ENCODE measurements at places on chromosomes 7 and 10.

GRCh38 chr10:59177031-59177797 lies 771 bp downstream of the PHYHIPL start:
- DNase-seq: no peak

GRCh38 chr7:143327903-143328302 lies 12.0 kb downstream of the CLCN1 start:
- no peak for DNase-seq

- DNase-seq: no peak
These were observed 469 bp upstream of the NOC3L start for GRCh38 chr10:94363251-94363565.

DNA sequence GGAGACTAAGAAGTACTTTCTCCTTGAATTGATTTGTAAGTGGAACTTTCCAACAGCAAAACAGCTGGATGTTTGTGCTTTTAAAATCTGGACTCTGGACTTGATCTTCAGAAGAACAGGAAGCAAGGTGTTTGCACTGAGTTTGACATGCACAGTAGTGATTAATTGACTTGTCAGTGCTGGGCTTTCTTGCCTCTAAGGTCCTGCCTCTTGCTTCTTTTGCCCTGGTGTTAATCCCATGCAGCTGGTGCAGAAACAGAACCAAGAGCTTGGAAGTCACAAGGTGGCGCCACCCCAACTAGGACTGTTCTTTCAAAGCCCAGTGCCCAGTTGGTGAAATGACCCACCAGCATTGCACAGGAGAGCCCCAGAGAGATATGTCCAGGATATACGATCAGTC lies 66.8 kb upstream of the SEPHS1 start:
- no peak for DNase-seq

DNA sequence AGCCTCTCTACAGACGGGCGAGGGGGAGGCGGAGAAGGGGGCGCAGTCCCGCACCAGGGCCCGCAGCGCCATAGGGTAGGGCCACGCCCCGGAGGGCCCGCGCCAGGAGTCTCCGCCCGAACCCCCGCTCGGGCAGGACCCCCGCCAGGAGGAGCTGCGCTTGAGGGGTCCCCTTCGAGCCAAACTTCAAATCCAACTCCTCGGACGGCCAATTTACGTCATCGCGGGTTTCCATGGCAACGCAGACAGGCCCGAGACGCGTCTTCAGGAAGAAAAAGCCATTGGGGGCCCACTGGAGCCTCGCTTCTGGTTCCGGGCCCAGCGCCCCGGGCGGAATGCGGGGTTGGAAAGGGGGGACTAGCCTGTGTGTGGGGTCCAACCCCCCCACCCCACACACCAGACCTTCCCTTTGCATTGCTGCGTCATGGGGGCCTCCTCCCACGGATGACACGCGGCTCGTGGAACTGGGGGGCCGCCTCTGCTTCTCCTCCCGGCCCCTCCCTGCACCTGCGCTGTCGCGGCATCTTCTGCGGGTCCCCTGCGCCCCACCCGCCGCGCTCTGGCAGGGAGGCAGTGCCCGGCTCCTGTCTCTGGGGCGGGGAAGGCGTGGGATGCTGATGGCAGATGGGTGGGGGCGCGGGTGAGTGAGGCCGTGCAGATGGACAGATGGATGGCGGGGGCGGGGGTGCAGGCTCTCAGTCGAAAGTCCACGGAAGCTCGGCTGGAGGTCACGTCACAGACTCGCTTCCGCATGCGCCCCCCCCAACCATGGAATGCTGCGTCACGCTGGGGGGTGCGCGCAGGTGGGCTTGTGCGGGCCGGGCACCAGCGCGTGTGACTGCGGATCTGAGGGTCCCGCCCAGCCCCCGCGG lies 1.2 kb downstream of the CALY start:
- peak; percentile 87 for DNase-seq

- DNase-seq: no peak
These were observed 44.6 kb downstream of the FGFR2 start for GRCh38 chr10:121553511-121554264.

GRCh38 chr7:144037414-144038035 lies 11.2 kb upstream of the OR2A5 start:
- DNase-seq: no peak

DNA sequence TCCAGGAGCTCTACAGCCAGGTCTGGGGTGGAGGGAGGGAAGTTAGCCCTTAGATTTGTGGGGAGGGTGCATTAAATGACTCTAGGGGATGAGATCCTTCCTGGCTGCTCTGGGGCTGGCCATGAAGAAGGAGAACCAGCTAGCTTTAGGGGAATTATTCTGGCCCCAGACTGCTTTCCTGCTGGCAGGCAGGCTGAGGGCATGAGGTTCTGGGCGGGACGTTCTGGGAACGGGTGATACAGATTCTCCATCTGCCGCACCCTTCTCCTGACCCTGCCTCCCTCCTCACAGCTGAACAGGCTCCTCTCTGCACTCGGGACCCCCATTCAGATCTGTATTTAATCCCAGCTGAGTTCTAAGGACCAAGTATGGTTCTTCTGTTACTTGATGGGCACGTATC lies 23.9 kb downstream of the GOLGA7B start:
- no peak for DNase-seq

GRCh38 chr7:151008511-151009323 lies 15.6 kb downstream of the ATG9B start:
- peak; percentile 88 for DNase-seq

DNA sequence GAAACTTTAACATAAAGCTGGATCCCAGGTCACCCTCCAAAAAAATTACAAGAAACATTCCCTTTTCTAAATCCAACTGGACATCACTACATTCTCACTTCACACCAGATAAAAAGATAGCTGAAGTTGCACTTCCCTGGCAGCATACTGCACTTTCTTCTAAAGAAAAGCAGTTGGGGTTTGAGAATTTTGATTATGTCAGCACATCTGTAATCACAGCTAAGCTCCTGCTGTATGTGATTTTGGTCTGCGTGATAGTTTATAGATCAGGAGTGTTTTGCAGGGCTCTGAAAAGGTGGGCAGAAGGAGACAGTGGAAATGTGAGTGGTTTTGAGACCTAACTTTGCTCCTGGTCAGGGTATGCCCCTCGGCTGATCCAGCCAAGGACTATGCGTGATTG lies 199.1 kb upstream of the AKR1E2 start:
- no peak for DNase-seq

GRCh38 chr7:123570390-123571182 lies 13.0 kb upstream of the NDUFA5 start:
- no peak for DNase-seq

Data from CD4-positive, alpha-beta T cell treated with Interleukin-12 subunit alpha and Interleukin-12 subunit beta, for 1 hour (primary cell).